T-helper 2 cell treated with Interferon-gamma antibody and Interleukin-4, amounts not matched to agents 100 ng/mL and 5 ng/mL, for 36 hours (primary cell): ENCODE measurements at places on chromosomes 4 and X. TPM values are rescaled to one million over a fixed set of nuclear protein-coding genes. Genes with fewer than 3 reads are reported as not detected.

Gene COX7B
- total RNA-seq: 275 and 276 TPM in 2 replicates

Gene MAD2L1
- 58.6 and 61.1 TPM in 2 replicates for total RNA-seq

Gene VCX2
- not detected in 2 replicates for total RNA-seq

Gene RASGEF1B
- total RNA-seq: 0.57 and 1.1 TPM in 2 replicates

Gene CD38
- total RNA-seq: 176 and 178 TPM in 2 replicates

Gene CHRNA9
- total RNA-seq: 0.39 and 0.64 TPM in 2 replicates

Gene IKBKG
- total RNA-seq: 41.9 and 45.1 TPM in 2 replicates

Gene PAK3
- 0.11 TPM in 1 of 2 replicates, not detected in the other for total RNA-seq

Gene PCYT1B
- total RNA-seq: 0.09 TPM in 1 of 2 replicates, not detected in the other

Gene PDE5A
- 0.52 and 0.59 TPM in 2 replicates for total RNA-seq

Gene CYLC1
- total RNA-seq: not detected in 2 replicates

Gene GAGE12F
- not detected in 2 replicates for total RNA-seq

Gene STOX2
- 0.02 TPM in 1 of 2 replicates, not detected in the other for total RNA-seq

Gene SPANXA1
- not detected in 2 replicates for total RNA-seq

Gene CTAG1B
- not detected in 2 replicates for total RNA-seq

Gene PCDH10
- total RNA-seq: not detected in 2 replicates

Gene CITED1
- total RNA-seq: 1.4 TPM in 1 of 2 replicates, not detected in the other

Gene SYN1
- 0.57 and 0.91 TPM in 2 replicates for total RNA-seq

Gene GLOD5
- not detected in 2 replicates for total RNA-seq

Gene EFNB1
- total RNA-seq: 5.5 TPM in 2 replicates

Gene NSG1
- total RNA-seq: 0.59 and 0.66 TPM in 2 replicates

Gene STBD1
- 1.2 and 1.3 TPM in 2 replicates for total RNA-seq

Gene SPARCL1
- not detected in 2 replicates for total RNA-seq

Gene SLC9B2
- 22.9 and 27.5 TPM in 2 replicates for total RNA-seq

Gene COX7B2
- total RNA-seq: not detected in 2 replicates

Gene ARFIP1
- total RNA-seq: 17.1 and 20.3 TPM in 2 replicates

Gene DKK2
- total RNA-seq: not detected in 2 replicates

Gene SPIN4
- 13.7 and 14.4 TPM in 2 replicates for total RNA-seq
